Fibroblast of lung (primary cell): ENCODE measurements at places on chromosomes 12 and 14. TPM values are rescaled to one million over a fixed set of nuclear protein-coding genes. Genes with fewer than 3 reads are reported as not detected.

GRCh38 chr12:109492371-109492770, 14.9 kb downstream of the UBE3B start:
- H3K36me3 ChIP-seq: peaks cover 15% of the 10 kb centered on the region
- no peaks in the 10 kb centered on the region for H3K4me1 ChIP-seq
- H3K4me3 ChIP-seq: no peak overlapping the region
- no peak for DNase-seq

- peaks cover 6% of the 10 kb centered on the region for H3K36me3 ChIP-seq
- no peaks in the 10 kb centered on the region for H3K27me3 ChIP-seq
- peaks cover 17% of the 10 kb centered on the region for H3K4me1 ChIP-seq
Measured at GRCh38 chr14:52902971-52903619, 47.8 kb downstream of the FERMT2 start.

DNA sequence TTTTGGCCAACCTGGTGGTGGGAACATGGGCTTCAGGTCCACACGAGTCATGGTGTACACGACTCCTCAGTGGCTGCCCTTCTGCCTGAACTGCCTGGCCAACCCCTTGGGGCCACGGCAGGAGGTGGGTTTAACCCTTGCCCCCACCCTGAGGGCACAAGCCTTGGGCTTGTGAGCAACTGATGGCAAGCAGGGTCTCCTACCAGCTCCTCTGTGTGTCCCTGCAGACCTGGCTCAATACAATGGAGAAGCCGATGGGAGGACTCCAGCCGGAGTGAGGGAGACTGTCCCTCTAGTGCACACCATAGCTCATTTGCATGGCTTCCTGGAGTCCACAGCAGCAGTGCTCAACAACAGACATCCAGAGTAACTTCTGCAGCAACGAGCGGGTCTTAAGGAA, 28.0 kb downstream of the JAG2 start:
- H3K4me3 ChIP-seq: no peak overlapping the region
- no peaks in the 10 kb centered on the region for H3K27me3 ChIP-seq
- no peak for DNase-seq
- no peaks in the 10 kb centered on the region for H3K36me3 ChIP-seq
- H3K27ac ChIP-seq: no peak overlapping the region

DNA sequence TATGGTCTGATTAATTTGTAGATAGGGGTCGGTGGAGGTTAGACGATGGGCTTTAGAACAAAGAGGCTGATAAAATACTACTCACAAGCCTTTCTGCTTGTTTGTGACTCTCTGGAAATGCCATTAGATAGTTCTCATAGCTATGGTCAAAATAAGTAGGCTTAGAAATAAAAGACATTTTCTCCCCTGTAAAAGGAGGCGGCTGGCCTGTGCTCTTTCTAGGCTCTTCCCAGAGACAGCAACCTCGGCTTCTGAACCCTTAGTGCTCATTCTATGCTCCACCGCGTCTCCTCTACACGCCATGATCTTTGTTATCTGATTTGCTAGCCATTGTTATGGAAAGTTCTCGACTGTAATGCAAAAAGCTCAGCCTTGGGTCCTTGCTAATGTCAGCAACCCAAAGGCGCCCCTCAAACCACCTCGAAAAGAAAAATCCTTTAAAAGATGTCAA, 64.5 kb downstream of the CRADD start:
- peaks cover 11% of the 10 kb centered on the region for H3K4me1 ChIP-seq
- H3K27me3 ChIP-seq: no peaks in the 10 kb centered on the region
- H3K36me3 ChIP-seq: peaks cover 1% of the 10 kb centered on the region

DNA sequence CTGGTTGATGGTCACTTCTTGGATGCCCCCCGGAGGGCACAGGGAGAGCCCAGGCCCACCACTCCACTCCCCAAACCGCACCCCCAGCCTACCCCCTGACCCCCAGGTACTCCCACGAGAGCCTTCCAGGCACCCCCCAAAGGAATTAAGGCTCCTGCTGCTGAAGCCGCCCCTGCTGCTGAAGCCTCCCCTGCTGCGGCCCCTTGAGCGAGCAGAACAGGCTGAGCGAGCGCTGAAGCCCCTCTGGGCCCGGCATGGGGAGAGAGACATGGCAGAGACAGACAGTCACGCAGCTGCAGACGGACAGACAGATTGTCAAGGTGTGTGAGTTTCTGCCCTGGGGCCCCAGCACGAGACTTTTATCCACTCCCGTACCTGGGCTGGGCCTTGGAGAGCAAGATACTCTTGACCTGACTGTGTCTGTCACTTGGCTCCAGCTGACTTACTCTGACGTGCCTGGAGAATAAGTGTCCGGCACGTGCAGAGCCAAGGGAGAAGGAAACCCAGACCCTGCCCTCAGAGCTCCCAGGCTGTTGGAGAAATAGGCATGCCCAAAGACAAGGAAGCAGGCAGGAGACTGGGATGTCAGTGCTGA, at the start of gene KRT78:
Gene KRT78 (minus strand): TSS at position 334 of the 595 bp plus-strand sequence. CDS start 64 bp downstream, at position 270.
- H3K4me3 ChIP-seq: no peak within 1 kb of the TSS
- no peak within 1 kb of the TSS for H3K27ac ChIP-seq
- H3K36me3 ChIP-seq: no peaks in the 10 kb centered on the region
- no peak for DNase-seq

DNA sequence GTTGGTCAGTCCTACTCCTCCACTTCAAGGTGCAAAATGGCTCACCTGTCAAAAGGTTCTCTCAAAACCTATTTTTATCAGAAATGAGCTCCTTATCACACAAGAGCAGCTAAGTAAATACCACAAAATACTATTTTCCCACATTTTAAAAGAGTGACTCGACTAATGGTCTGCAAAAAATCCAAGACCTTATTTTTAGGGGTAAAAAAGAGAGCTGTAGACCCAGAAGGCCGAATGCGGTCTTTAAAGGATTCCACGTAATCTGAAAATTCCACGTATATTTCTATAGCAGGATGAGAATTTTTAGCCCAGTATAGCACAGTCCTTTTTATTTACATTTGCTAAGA, 3.8 kb downstream of the C14orf93 start:
- DNase-seq: no peak
- H3K4me1 ChIP-seq: peaks cover 6% of the 10 kb centered on the region
- H3K36me3 ChIP-seq: no peaks in the 10 kb centered on the region
- H3K27ac ChIP-seq: peak overlapping the region; percentile 84

DNA sequence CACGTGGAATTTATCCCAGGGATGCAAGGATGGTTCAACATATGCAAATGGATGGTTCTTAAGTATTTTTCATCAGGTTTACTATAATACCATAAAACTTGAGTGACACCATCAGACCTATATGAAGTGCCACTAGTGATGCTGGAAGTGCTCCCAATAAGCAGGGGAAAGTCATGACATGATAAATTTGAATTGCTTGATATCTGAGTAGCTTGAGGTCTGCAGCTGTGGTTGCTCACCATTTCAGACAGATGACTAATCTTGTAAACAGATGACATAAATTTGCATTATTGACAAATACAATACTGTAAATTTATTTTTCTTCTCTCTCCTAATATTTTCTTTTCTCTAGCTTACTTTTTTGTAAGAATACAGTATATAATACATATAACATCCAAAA, 13.7 kb upstream of the PRPF39 start:
- H3K4me3 ChIP-seq: no peak overlapping the region
- no peak for DNase-seq
- no peak overlapping the region for H3K27ac ChIP-seq
- no peaks in the 10 kb centered on the region for H3K36me3 ChIP-seq

- no peaks in the 10 kb centered on the region for H3K27me3 ChIP-seq
- H3K27ac ChIP-seq: no peak overlapping the region
- no peak for DNase-seq
- no peak overlapping the region for H3K4me3 ChIP-seq
Measured at GRCh38 chr12:125696054-125696453, 630.8 kb downstream of the AACS start.

DNA sequence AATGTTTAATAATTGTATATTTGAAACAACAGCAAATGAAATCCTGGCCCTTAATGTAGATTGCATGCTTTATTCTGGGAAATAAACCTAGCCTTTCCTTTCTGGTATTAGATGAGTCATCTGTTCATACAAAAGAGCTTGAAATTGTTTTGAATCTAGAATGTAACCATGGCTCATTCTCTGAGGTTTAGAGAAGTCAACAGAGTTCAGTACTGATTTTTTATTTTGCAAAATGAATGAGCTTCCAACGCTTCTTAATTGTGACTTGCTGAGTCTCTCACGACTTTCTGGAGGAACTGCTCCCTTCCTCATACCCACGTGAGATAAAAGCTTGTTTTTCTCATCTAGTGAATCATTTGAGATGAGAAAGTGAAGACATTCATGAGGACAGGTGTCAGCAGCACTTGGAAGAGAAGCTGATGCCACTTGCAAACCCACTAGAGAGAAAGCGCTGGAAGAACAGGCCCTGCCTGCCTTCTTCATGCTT, 509.6 kb downstream of the VRK1 start:
- H3K4me1 ChIP-seq: no peaks in the 10 kb centered on the region
- no peaks in the 10 kb centered on the region for H3K36me3 ChIP-seq
- H3K4me3 ChIP-seq: no peak overlapping the region
- H3K27ac ChIP-seq: no peak overlapping the region
- peak; percentile 78 for DNase-seq

NINJ2 gene
- 0.35 and 1.8 TPM in 2 replicates for polyA plus RNA-seq

RNU6-8 gene
- not detected in 2 replicates for polyA plus RNA-seq

FCF1 gene
- polyA plus RNA-seq: 57.8 and 67.2 TPM in 2 replicates

IKBIP gene
- 58.4 and 58.5 TPM in 2 replicates for polyA plus RNA-seq

ETFBKMT gene
- 1.9 and 2.8 TPM in 2 replicates for polyA plus RNA-seq
